ENCODE measurements at places on chromosomes 1 and 21. TPM values are rescaled to one million over a fixed set of nuclear protein-coding genes. Genes with fewer than 3 reads are reported as not detected.
A peak's percentile ranks its signal among the peaks of the same experiment; 100 is the strongest.

GRCh38 chr1:52659356-52659755 is 26.4 kb downstream of the SHISAL2A start:
- H3K36me3 ChIP-seq, result no peaks in the 10 kb centered on the region
- H3K27me3 ChIP-seq, result no peaks in the 10 kb centered on the region
- H3K4me3 ChIP-seq, result no peak overlapping the region
- H3K27ac ChIP-seq, result no peak overlapping the region
- no peaks in the 10 kb centered on the region for H3K4me1 ChIP-seq

DNA sequence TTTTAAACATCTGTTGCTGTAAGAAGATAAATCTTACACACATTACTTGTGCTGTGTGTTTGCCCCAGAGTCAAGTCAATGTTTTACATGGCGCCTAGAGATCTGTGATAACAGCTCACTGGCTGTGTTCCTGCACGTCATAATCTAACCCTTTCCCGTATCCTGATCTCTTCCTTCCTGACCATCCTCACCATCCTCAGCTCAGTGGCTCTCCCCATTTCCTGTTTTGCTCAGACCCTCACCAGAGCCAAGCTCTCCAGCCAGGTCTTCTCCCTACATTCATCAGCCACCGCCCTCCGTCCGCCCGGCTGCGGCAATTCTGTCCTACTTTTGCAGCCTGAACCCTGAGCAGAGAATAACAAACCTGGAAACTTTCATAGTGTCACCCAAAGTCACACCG is 824.7 kb downstream of the USP25 start:
- H3K4me3 ChIP-seq, result no peak overlapping the region
- no peak for DNase-seq
- H3K36me3 ChIP-seq, result no peaks in the 10 kb centered on the region
- no peaks in the 10 kb centered on the region for H3K27me3 ChIP-seq

DNA sequence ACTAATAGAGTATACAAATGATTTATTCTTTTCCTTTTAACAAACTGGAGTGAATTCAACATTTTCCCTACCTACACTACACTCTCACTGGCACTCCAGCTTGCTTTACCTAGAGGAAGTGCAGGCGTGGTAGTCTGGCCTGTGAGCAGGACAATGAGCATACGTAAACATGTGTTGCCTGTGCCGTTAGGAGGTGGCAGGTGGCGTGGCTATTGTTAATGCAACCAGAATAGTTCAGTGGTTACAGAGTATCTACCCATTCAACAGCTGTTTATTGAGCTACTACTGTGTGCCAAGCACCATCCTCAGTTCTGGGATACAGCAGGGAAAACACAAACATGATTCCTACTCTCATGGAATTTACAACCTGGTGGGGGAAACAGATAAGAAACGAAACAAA is 299.7 kb upstream of the KAZN start:
- DNase-seq, result no peak
- H3K4me1 ChIP-seq, result no peaks in the 10 kb centered on the region
- no peak overlapping the region for H3K4me3 ChIP-seq
- H3K36me3 ChIP-seq, result no peaks in the 10 kb centered on the region
- H3K27me3 ChIP-seq, result no peaks in the 10 kb centered on the region

DNA sequence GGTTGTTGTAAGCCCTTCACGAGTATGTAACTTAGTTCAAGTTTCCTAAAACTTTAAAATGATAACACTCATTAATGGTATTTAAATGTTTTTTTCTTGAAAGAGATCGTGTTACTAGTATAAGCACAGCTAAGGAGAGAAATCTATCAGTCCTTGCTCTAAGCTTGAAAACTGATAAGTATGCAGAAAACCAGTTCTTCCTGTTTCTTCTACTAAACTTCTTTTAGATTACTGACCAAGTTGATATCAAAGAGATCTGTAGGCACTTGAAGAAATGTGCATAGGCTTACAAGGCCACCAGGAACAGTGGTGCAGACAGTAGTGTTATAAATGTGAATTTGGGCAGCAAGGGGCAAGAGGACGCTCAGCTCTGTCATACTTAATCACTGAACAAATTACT is 3.9 kb downstream of the EFCAB14 start:
- no peak overlapping the region for H3K4me3 ChIP-seq
- no peaks in the 10 kb centered on the region for H3K27me3 ChIP-seq
- no peaks in the 10 kb centered on the region for H3K36me3 ChIP-seq
- H3K27ac ChIP-seq, result no peak overlapping the region
- H3K4me1 ChIP-seq, result peaks cover 16% of the 10 kb centered on the region

- no peaks in the 10 kb centered on the region for H3K36me3 ChIP-seq
- no peak overlapping the region for H3K4me3 ChIP-seq
- H3K27me3 ChIP-seq, result no peaks in the 10 kb centered on the region
- no peak for DNase-seq
Measured at GRCh38 chr1:172946814-172947507, 103.8 kb downstream of the TNFSF18 start.

DNA sequence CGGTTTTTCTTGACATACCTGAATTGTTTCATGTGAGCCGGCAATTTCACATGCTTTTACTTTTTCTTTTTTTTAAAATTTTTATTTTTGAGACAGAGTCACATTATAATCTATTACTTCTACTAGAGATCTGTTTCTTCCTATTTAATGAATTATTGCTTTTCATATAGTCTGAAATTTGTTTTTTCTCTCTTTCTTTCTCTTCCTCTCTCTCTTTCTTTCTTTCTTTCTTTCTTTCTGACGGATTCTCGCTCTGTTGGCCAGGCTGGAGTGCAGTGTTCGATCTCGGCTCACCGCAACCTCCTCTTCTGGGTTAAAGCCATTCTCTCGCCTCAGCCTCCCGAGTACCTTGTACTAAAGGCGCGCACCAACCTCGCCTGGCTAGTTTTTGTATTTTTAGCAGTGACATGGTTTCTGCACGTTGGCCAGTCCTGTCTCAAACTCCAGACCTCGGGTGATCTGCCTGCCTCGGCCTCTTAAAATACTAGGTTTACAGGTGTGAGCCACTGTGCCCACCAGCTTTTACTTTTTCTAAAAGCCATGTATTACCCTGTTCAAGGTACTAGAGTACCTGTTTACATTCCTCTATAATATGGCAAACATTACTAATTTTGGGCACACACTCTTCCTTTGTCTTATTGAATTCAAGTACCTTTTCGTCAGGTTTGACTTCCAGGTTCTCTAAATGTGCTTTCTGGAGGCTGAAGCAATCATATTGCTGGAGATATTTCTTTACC is 86.5 kb upstream of the RHOU start:
- no peak overlapping the region for H3K27ac ChIP-seq
- peaks cover 7% of the 10 kb centered on the region for H3K27me3 ChIP-seq
- H3K36me3 ChIP-seq, result no peaks in the 10 kb centered on the region
- no peak overlapping the region for H3K4me3 ChIP-seq

DNA sequence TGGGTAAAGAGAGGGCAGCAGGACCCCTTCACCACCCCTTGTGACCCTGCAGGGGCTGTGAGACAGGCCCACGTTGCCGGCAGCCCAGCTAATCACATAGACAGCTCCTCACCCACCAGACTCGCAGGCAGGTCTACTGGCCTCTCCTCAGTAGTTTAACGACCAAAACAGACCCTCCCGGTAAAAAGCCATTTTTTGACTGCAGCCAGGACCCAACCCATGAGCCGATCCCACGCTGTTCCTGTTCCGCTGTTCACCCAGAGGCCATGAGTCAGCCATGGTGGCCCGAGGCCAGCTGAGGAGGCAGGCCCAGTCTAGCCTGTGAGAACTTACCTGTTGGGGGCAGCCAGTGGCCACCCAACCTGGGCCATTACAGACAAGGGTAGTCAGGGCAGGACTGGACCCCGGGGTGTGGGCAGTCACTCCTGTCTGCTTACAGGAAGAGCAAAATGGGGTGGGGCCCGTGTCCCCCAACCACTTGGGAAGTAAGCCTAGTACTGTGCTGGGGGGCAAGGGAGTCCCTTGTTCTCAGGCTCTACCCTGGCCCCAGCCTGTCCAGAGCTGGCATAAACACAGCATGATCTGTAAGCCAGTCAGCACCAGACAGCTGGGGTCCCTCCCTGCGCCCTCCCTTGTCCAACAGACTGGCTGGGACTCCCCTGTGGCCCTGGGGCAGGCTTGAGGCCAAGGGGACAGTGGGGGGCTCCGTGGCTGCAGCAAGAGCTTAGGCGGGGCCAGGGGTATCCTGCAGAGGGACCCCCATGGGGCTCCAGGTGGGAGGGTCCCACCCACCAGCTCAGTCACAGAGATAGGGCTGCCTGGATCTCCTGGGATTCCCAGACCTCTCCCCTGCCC is 61.9 kb downstream of the WNT9A start:
- H3K36me3 ChIP-seq, result no peaks in the 10 kb centered on the region
- H3K4me1 ChIP-seq, result peaks cover 5% of the 10 kb centered on the region
- peak; percentile 54 for DNase-seq

The LHX8 gene
- not detected for total RNA-seq

Data from Peyer's patch (tissue), 4 donors.